ENCODE measurements at places on chromosomes 12 and 14.

DNA sequence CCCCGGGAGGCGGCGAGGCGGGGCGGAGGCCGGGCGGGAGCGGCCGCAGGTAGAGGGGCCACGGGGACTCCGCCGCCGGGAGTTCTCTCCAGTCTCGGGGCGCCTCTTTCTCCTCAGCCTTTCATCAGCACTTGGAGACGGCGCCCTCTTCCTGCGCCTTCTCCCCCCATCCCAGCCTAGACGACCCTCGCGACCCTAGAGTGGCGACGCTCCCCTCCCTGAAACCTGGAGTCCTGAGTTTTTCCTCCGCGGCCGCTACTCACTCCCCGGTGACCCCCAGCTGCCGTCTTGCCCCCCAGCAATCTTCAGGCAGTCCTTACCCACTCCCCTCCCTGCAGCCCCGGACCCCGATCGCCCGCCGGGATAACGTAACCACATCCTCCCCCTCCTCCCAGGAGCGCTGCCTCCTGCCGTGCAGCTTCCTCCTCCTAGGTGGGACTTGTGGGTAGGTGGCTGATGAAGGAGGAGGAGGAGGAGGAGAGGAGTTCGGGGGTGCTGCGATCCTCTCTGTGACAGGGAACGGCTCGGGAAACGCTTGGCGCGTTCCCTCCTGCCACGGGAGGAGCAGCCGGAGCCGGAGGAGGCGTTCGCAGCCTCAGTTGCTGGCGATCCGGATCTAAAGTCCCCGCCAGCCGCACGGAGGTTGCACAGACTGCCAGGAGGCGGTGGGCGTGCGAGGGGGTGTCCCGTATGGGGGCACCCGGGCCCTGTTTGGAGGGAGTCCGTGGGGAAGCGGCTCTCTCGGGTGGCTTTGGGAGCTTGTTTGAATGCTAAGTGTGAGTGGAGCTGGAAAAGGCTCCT lies 891 bp downstream of the PLEKHA5 start:
- DNase-seq: no peak

DNA sequence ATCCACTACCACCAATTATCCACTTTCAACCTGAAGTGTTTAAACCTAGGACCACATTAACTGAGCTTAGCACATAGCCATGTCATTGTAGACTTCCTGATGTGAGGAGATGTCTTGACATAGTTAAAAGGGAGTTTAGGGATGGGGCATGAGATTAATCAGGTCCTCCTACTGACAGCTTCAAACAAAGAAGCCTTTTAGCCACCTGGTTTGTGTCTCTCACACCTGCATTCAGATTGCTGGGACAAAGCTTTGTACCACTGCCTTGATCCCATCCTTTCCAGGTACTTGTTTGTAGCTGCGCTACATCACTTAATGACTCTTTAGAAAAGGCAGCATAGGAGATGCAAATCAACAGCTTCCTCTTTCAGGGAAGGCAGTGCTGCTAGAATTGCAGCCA lies 340.7 kb upstream of the DDHD1 start:
- no peak for DNase-seq

DNA sequence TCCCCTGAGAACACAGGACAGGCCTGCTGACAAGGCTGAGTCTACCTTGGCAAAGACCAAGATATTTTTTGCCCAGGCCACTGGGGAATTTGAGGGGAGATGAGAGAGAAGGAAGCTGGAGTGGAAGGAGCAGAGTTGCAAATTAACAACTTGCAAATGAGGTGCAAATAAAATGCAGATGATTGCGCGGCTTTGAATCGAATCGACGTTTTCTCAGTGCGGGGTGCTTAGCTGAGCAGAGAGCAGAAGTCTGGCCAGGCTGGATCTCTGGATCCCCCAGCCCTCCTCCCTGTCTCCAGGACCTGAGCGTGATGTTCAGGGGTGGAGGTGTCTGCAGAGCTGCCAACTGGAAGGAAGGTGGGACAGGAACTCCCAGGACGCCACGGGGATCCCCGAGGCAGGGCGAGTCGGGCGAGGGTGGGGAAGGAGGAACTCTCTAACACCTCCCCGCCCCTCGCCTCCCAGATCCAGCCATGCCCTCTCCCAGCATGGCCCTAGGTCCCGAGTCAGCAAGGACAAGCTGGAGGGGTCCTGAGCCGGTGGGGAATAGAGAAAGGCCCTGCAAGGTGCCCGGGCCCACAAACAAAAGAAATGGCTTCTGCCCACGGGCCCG lies 527 bp upstream of the CARMIL3 start:
- DNase-seq: no peak

- no peak for DNase-seq
Measured at GRCh38 chr14:104557086-104557485, 22.5 kb upstream of the C14orf180 start.

DNA sequence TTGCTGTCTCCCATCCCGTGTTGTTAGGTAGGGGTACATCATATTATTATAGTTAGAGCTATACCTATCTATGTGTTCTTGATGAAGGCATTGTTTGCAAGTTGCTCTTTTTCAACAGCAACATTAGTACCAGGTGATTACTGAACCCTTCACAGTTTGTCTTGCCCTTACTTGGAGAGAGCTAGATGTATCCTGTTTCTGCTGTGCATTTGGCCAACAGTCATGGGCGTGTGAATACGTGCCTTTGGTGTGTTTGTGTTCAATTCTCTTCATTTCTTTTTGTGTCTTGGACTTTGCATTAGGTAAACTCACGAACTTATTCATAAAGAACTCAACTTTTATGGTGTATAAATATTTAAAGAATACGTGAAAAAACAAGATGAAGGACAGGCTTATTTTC lies 14.3 kb downstream of the ARF6 start:
- no peak for DNase-seq

DNA sequence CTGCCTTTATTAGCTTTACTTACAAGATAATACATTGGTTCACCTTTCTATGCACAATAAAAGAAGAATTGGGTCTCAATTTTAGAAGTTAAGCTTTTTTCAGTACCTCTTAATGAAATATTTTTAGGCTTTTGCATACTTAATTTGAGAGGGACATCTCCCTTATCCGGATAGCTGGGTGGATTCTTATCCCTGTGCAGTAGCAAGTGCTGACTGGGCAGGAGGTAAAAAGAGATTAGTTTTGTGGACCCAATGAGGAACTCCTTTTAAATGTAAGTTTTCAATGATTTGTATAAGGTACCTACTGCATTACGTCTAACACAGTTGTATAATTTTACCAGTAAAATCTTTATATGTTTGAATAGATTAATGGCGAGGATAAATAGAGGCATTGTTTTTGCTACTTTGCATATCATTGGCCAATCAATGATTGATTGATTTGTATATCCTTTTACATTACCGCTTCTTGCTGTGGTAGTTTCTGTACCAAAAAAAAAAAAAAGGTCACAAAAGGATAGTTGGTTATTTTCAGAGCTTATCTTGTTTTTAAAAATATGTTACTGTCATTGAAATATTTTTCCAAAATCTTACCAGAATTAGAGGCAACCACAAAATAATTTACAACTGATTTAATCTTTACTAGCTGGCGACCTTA lies 2.2 kb downstream of the CPSF6 start:
- DNase-seq: no peak

- DNase-seq: no peak
Measured at GRCh38 chr12:131372171-131372475, 338.8 kb upstream of the SFSWAP start.

All from effector CD8-positive, alpha-beta T cell (primary cell).